ENCODE measurements at places on chromosomes 11 and 22.

- no peak for DNase-seq
Observed at GRCh38 chr22:24393012-24393559, 34.3 kb upstream of the ADORA2A start.

GRCh38 chr11:111230122-111230465, 15.4 kb upstream of the POU2AF2 start:
- DNase-seq: no peak

- DNase-seq: no peak
Observed at GRCh38 chr11:13728076-13728475, 59.6 kb downstream of the FAR1 start.

DNA sequence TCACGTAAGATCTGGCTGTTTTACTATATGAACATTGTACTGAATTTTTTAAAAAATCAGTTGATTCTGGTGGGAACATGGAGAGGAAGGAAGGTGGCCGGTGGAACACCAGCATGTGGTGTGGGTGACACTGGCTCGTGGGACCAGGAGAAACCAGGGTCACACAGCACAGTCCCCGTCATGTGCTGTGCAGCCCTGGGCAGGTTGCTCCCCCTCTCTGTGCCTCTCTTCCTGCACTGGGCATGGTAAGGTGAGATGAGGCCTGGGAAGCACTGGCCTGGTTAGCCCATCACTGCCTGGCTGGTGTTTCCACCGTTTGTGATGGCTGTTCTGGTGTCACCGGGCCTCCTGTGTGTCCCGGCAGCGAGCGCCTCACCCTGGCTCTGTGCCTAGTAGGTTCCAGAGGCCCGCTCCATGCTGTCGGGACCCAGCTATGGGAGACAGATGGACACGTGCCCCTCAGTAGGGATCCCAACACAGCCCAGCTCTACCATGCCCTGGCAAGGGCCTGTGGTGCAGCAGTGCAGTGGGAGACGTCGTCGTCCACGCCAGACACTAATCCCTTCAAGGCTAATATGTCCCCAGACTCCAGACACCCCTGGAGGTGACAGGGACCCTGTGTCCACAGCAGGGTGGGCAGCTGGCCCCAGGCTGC, 88.2 kb upstream of the LINC01488 start:
- no peak for DNase-seq

DNA sequence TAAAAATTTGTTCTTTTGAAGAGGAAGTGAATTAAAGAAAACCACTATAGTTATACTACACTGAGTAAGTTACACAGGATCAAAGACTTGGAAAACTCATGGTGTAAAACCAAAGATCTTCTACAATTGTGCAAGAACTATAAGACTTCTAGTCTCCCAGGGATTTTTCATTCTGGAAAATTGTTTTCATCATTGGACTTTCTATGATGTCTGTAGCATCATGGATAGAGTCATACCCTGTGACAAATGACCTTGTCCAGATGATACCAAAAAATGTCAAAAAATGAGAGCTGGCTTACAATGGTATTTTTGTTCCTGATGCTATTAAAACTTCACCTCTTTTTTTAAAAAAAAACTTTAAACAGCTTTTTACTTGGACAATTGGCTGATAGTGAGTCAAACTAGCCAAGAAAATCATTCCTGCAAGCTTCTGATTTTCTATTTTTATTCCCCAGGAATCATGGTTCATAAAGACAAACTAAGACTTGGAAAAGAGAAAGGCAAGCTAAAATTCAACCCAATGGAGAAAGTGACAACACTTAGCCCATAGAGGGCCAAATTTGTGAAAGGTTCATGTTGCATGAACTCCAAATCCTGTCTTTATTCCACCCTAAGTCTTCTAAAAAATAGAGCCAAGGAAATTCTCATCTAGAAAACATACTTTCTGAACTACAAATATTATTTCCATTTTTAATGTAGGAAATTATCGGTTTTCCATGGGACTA, 30.7 kb downstream of the ME3 start:
- DNase-seq: no peak

DNA sequence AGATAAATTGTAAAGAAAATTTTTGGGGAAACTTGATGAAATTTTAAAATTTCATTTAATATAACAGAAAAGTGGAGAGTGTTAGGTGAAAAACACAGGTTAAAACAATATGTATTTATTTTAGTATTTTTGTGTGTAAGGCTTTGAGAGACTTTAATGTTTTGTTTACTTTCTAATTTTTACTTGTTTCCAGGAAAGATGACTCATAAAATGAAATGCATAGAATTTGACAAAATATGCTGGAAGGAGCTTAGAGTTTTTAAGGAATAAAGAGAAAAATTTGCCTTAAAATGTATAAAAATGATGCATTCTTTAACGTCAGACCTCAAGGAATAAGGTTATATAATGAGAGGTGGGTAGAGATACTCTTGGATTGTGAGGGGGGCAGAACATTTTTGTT, 1205.1 kb upstream of the CNTN5 start:
- DNase-seq: no peak

DNA sequence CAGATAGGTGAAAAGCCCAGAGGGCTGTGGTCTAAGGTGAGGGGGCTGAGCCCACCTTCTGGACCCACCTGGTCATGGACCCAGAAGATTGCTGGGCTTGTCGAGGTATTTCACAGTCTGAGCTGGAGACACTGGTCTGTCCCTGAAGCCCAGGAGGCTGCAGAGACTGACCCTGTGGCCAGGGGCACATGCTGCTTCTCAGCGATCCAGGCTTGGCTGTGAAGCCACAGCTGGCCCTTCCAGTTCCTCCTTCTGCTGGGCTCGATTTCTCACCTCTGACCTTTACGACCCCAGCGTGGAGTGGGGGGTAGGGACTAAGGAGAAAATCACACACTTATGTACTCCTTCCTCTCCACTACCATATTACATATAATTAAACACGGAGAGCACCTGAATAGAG, 88.5 kb downstream of the NECTIN1 start:
- DNase-seq: no peak

DNA sequence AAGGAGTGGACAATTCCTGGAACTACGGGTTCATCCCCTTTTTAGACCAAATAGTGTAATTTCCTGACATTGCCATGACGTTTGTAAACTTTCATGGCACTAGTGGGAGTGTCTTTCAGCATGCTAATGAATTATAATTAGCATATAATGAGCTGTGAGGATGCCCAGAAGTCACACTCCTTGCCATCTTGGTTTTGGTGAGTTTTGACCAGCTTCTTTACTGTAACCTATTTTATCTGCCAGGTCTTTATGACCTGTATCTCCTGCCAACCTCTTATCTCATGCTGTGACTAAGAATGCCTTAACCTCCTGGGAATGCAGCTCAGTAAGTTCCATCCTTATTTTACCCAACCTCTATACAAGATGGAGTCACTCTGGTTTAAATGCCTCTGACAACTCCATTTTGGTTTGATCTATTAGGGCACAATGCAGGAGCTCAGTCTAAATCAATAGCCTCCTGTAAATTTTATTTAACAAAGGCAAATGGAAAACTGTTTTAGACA, 20.7 kb downstream of the OR10A6 start:
- no peak for DNase-seq

DNA sequence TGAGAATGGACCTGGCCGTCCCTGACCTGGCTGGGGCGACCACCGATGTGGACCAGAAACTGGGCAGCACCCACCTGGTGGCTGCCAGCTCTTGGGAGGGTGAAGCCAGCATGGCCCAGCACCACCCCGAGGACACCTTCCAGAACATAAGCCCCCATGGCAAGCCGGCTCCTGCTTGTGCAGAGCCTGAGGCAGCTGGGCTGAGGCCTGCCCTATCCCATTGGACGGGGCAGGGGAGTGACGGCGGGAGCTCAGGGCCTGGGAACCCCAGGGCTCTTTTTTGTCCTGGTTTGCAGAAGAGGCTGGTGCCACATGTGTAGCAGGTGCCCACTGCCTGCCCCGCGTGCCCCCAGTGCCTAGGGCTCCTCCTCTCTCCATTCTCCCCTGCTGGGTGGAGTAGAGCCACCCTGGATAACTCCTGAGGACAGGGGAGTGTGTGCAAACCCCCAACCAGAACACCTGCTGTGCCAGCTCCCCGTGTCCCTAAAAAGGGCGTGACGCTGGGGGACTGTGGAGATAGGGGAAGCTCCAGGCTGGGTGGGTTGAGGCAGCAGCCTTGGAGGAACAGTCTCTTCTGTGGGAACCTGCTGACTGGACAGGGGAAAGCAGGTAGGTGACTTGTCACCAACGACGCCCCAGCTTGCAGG, 11.9 kb downstream of the DUSP8 start:
- DNase-seq: no peak

GRCh38 chr11:59285716-59286260, 72.9 kb upstream of the OR5AN1 start:
- no peak for DNase-seq

- DNase-seq: no peak
Observed at GRCh38 chr11:20670932-20671403, 1.6 kb downstream of the NELL1 start.

DNA sequence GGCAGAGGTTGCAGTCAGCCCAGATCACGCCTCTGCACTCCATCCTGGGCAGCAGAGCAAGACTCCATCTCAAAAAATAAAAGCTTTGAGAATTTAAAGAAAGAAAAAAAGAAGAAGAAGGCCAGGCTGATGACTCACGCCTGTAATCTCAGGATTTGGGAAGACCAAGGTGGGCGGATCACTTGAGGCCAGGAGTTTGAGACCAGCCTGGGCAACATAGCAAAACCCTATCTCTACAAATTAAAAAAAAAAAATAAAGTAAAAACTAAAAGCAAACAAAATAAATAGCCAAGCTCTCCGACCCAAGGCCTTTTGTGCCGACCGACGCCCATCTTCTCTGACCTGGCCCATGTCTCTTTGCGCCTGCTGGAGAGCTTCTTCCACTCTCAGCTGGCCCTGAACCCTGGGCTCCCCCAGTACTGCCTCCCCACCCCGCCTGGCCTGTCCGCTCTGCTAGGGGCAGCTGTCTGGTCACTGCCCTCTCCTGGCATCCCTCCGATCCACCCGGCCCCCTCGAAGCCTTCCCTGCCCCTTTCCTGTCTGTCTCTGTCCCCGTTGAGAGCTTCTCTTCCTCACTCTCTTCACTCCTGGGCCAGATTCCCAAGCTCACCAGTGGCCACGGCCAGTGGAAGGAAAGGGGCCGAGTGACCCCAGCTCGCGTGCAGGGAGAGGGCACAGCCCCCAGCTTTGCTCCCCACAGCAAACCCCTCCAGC, 4.8 kb upstream of the LSP1 start:
- no peak for DNase-seq

DNA sequence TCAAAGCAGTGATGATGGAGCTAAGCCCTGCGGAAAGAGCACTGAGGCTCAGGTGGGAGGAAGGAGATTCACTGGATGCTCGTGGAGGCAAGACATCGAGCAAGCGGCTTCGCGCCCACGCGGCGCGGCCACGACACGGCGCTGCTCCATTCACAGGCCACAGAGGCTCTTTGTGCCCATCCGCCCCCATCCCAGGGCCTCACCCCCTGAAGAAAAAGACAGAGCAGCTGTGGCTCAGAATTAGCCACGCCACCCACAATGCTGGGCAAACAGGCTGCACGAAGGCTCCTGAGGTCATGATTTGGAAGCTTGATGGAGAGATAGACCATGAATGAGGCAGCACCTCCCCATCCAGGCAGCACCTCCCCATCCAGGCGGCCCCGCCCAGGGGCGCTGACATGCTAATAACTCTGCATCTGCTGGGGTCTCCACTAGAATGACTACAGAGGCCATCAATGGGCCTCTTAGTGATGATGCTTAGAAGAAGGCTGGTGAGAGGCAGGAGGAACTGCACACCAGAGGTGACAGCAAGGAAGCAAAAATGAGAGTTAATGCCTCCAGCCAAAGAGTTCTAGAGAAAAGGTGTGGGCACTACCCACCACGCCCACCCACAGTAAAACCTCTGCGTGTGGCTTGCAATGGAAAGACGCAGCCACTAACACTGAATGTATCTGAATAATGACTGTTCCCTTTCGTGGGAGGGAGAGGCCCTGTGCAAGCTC, 43.5 kb downstream of the MYH9 start:
- DNase-seq: no peak

DNA sequence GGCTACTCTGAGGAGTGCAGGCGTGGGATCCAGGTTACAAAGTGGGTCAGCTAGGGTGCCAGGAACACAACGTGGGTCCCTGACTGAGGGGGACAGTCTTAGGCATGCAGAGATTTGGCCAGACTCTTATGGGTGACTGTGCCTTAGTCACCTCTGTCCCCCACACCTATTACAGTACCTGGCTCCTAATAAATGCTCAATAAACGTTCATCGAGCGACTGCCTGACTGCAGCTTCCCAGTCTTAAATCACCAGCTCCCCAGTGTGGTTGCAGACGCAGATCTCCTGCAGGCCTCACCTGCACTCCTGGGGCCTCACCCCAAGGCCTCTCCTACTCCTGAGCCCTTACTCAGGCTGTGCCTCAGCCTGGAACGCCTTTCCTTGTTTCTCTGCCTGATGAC, 3.2 kb upstream of the SUN2 start:
- DNase-seq: no peak

DNA sequence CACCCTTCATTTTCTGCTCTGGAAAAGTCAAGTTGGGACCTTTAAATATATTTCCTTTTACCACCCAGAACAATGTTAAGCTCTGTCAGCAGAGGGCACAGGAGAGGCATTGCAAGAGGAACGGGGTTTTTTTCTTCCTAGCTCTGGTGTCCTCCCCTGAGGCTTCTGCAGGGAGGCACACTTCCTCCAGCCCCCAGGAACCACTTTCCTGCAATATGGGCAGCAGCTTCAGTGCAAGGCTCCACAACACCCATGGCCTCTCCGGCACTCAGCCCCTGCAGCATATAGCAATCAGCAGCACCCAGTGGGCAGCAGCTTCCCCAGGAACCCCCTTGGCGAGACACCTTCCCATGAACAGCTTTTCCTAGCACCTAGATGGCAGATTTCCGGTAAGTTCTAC, 101.4 kb downstream of the SYT9 start:
- no peak for DNase-seq

GRCh38 chr22:30610299-30610698, 3.3 kb downstream of the TCN2 start:
- DNase-seq: no peak

- DNase-seq: no peak
Observed at GRCh38 chr11:113376156-113376555, 11.4 kb upstream of the ANKK1 start.

- no peak for DNase-seq
Observed at GRCh38 chr11:27139742-27140367, 99.2 kb downstream of the BBOX1 start.

DNA sequence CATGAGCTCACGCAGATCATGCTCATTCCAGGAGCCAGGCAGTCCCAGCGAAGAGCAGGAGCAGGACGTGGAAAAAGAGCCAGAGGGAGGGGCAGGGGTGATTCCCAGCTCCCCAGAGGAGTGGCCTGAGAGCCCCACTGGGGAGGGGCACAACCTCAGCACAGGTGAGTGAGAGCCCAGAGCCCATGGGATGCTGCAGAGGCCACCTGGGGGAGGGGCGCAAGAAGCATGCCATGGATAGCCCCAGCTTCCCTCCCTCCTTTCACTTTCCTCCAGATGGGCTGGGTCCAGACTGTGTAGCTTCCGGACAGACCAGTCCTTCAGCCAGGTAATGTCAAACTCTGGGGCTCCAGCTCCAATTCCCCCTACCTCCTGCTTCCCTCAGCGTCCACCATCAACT, 6.2 kb downstream of the SMTNL1 start:
- DNase-seq: no peak

GRCh38 chr11:119056421-119056999, 495 bp downstream of the HYOU1 start:
- no peak for DNase-seq

All from NCI-H2107 (cell line).